ENCODE measurements at places on chromosomes 6 and 20.

DNA sequence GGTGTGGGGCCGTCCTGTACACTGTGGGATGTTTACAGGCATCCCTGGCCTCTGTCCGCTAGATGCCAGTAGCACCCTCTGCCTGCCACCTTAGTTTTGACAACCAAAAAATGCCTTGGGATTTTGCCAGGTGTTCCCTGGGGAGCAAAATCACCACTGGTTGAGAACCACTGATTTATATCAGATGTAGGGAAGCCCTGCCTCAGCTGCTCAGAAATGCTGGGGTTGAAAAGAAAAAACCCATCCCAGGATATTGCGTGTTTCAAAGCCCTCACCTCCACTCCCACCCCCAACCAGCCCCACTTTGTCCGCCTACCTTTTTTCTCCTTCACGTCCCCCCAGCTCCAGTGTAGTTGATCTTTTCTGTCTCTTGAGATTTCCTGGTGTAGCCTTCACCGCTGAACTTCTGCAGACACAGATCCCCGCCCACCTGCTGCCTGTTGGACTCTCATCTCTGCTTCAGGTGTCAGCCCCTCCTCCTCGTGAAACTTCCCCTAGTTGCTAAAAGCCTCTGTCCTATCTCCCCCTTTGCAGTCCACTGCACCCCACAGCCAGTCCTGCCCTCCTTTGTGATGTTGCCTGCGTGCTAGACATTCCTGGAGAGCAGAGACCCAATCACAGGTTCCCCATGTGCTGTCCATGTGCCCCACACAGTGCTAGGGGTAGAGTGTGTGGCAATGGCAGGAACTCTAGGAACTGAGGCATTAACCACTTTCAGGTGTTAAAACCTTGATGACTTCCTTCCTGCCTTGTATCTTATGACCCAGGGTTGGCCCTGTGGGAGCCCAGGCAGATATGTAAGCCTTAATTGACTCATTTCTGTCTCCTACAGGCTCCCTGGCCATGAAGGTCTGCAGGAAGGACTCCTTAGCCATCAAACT, 98.9 kb downstream of the TBC1D7 start:
- peak; percentile 7 for DNase-seq

GRCh38 chr20:16262594-16262993, 310.7 kb downstream of the KIF16B start:
- no peak for DNase-seq

DNA sequence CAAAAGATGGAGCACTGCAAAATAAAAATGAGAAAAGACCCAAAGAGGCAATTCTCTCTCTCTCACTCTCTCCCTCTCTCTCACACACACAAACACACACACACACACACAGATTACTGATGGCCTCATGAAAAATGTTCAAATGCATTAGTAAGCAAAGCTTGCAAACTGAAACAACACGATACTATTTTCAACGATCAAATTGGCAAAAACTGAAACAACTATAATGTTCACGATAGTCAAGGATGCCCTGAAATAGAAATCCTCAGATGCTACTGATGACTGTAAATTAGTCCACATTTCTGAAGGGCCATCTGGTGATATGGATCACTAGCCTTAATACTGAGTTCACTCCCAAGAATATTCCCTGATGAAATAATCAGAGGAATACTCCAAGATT, 100.8 kb downstream of the TRERF1 start:
- DNase-seq = no peak

DNA sequence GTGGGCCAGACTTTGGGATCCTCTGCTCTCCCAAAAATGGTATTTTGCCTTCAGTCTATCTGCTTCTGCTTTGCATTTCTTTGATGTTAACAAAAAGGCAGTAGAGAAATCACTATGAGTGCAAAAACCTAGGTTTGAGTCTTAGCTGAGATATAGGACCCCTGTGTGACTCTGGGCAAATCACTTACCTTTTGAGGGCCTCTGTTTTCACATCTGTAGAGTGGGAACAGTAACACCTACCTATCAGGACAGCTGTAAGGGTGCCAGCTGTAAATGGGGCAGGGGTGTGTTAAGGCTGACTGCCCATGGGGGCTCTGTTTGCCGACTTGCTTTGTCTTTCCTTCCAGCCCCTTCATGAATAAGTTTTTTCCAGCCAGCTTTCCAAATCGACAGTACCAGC, 30.4 kb downstream of the HM13 start:
- DNase-seq = no peak

GRCh38 chr6:79030511-79030910, 47.5 kb downstream of the PHIP start:
- DNase-seq = no peak

DNA sequence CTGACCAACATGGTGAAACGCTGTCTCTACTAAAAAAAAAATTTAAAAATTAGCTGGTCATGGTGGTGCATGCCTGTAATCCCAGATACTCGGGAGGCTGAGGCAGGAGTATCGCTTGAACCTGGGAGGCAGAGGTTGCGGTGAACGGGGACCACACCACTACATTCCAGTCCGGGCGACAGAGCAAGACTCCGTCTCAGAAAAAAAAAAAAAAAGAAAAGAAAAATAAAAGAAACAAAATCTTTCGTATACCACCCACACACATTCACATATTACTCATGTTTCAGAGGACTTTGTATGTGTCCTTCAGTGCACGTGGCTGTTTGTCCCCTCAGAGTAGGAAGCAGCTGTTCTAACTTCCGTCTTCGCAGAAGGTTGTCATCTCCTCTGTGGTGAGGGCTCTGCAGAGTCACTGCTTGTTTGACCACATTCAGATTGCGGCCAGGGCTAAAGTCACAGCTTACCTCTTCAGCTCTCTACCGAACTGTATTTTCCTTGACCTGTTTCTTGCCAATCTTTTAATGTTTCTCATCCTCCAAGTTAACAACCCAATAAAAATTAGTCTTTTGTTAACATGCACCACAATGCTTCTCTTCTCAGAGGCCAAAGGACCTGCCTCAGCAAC, 36.6 kb upstream of the HIVEP1 start:
- DNase-seq = no peak

All from activated CD8-positive, alpha-beta memory T cell treated with anti-CD3 and anti-CD28 coated beads for 48 hours (primary cell).